Activated T-cell treated with anti-CD3 and anti-CD28 coated beads, Interleukin-2, amount 50 U/mL, for 72 hours (primary cell): ENCODE measurements at places on chromosomes 13 and 19. TPM values are rescaled to one million over a fixed set of nuclear protein-coding genes. Genes with fewer than 3 reads are reported as not detected.

- DNase-seq: no peak
These were observed 295.8 kb downstream of the NDFIP2 start for GRCh38 chr13:79776531-79777295.

DNA sequence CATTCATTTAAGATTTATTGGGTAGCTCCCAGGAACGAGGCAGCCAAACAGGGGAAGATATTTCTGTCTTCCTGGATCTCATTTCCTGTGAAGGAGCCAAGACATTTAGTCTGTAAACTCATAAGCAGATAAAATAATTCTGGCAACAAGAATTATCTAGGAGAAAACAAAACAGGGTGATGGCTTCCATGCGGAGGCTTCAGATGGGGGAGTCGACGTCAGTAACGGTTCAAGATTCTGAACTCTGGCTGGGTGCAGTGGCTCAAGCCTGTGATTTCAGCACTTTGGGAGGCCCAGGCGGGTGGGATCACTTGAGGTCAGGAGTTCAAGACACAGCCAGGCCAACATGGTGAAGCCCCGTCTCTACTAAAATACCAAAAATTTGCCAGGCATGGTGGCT is 1.3 kb downstream of the GNA15 start:
- DNase-seq: no peak

GRCh38 chr19:48656840-48657474 is 11.0 kb upstream of the CA11 start:
- DNase-seq: no peak

DNA sequence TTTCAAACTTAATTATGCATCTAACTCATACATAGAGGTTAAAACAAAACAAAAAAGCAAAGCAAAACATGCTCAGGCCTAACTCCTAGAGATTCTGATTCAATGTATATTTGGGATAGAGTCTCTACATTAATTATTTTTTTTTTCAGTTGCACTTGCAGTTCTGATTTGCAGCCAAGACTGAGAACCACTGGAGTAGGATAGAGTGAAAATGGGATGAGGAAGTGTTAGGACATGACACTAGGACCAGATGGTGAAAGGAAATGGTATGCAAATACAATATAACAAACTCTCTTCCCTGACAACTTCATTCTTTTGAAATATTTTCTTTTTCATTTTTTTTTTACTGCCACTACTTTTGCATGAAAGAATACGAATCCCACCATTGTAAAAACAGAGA is 1.8 kb downstream of the CCDC122 start:
- no peak for DNase-seq

DNA sequence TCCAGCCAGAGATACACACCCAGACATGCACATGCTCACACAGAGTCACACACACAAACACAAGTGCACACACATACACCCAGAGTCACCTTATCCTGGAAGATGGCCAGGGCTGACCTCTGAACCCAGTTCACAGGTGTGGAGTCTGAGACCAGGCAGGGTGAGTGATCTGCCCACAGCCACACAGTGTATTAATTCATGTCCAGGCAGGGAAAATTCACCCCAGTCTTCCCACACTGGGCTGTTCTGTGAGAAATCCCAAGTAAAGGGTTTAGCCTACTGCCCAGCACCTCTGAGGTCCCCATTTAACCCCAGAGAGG is 2.0 kb downstream of the POU2F2 start:
- no peak for DNase-seq

GRCh38 chr19:16702123-16702522 is 17.5 kb upstream of the NWD1 start:
- DNase-seq: no peak

DNA sequence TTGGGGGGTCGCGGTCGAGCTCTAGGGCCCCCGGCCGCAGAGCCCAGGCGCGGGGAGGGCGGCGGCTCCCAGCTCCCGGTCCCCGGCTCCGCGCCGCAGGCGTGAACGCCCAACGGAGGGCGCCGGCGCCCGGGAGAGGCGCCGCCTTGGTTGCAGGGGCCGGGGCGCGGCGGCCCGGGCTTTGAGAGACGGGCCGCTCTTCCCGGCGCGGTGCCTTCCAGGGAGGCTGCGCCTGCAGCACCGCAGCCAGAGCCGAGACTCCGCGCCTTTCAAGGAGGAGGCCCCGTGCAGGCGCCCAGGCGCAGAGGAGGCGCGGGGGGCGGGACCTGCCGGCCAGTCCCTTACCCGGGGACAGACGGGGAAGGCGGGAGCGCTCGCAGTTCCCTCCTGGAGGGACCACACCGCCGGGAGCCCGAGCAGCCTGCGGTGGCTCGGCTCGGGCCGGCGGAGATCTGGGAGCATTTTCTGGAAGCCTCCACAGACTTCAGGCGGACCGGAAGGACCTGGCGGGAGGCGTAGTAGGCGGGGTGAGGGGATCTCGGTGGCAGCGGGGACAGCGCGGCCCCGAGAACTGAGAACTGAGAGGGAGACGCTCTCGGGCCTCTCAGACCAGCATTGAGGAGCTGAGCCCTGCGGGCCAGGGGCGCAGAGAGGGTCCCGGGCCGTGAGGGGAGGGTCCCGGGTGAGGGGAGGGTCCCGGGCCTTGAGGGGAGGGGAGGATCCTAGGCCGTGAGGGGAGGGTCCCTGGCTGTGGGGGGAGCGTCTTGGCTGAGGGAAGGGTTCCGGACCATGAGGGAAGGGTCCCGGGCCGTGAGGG is 25.5 kb upstream of the MCF2L start:
- peak; percentile 37 for DNase-seq

- DNase-seq: no peak
These were observed 1.1 kb downstream of the SOX1 start for GRCh38 chr13:112067871-112068539.

DNA sequence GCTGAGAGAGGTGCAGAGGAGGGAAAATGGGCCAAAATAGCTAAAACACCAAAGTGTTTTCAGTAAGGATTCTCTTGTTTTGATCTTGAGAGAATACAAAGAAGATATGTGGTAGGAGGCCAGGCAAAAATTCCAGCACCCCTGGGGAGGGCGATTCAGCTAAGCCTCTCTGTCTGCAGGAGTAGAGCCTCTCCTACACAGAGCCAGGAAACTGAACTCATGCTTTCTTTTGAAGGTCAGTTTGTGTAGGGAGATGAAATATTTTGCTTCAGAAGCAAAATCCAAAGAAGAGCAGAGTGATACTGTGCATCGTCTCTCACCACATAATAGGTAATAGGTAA is 565.0 kb downstream of the FGF9 start:
- DNase-seq: no peak

GRCh38 chr13:40776681-40777165 is 5.7 kb upstream of the MRPS31 start:
- DNase-seq: peak; percentile 77

GRCh38 chr13:20206065-20206697 is 13.4 kb upstream of the GJB2 start:
- DNase-seq: no peak

DNA sequence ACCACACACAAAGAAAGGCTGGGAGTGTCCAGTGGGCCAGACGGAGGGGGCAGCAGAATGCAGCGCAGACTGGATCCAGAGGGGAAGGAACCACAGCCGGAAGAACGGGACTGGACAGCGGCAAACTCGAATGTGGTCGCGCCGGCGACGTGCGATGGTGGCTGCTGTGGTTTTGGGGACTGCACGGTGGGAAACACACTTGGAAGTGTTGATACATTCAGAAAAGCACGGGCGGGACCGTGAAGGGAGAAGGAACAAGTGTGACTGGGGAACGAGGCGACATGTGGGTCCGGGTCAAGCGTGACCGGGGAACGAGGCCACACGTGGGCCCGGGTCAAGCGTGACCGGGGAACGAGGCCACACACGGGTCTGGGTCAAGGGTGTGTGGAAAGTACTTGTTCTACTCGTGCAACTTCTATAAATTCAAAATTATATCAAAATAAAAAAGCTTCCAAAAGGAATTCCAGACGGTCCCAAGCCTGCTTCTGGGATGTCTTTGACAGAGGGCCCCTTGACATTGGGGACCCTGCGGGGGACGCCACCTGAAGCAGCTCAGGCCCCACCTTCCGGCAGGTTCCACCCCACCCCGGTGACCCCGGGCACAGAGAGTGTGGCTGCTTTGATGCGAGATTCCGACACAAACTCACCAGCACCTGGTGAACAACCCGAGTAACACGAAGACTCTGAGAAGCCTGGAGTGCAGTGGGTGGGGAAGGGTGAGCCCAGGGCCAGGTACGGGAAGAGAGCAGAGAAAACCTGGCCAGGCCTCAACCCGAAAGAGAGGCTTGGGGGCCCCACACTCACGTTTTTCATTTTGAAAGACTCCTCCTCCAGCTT is 25.1 kb upstream of the C13orf46 start:
- no peak for DNase-seq

DNA sequence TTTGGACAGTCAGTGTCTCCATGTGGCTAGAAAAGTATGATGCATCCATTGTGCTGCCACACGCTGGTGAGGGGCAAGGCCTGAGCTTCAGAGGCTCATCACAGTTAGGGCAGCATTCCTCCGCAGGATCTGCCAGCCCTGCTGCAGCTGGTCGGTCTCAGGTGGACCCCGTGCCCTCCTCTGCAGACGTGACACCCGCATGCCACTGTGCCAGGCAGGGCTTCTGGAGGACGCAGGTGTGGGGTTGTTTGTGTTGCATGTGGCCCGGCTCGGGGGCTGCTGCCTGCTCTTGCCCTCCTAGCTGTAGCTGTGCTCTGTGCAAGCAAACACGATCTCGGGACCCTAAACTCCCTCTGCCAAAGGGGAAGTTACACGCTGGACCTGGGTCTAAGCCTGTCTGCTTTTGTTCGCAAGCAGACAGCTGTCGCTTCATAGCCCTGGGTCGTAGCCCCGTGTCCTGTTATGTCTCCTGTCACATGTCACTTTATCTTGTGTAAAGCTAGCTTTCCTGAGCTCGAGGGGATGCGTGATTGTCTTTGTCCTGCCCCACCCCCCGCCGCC is 45.3 kb downstream of the SLC7A9 start:
- DNase-seq: no peak

- peak; percentile 82 for DNase-seq
These were observed 73.4 kb upstream of the UBL3 start for GRCh38 chr13:29923554-29924481.

- no peak for DNase-seq
These were observed 66.8 kb upstream of the NPAS1 start for GRCh38 chr19:46952874-46953273.

DNA sequence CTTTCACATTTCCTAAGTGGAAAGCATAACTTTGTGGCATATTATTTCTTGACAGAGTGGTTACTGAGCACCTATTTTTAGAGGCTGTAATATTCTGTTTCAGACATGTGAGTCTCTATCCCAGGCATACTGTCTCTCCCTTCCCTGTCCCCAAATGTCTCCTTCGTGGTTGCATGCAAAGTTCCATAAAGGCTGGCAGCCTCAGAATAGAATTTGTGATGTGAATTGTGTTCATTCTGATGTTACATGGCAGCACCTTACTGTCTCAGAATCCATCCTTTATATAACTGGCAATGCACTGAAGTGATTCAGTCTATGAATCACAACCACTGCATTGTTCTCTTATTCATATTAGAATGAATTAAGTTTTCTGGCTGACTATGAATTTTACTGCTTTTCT is 89.0 kb upstream of the SLC7A1 start:
- DNase-seq: no peak

GRCh38 chr13:26340807-26341206 is 86.9 kb downstream of the CDK8 start:
- DNase-seq: no peak

- no peak for DNase-seq
These were observed 267.4 kb downstream of the ABCC4 start for GRCh38 chr13:95033890-95034289.

The LGALS7B gene
- not detected for total RNA-seq

The HNRNPM gene
- 168 TPM for total RNA-seq

The TMEM238 gene
- total RNA-seq: 7.5 TPM

The FGF22 gene
- total RNA-seq: not detected

The PRTN3 gene
- not detected for total RNA-seq
